HCT116 (cell line): ENCODE measurements at places on chromosomes 6 and 20. TPM values are rescaled to one million over a fixed set of nuclear protein-coding genes. Genes with fewer than 3 reads are reported as not detected.

- no peak overlapping the region for H3K27ac ChIP-seq
- no peaks in the 10 kb centered on the region for H3K27me3 ChIP-seq
- no peaks in the 10 kb centered on the region; the same call in 1 of the 2 replicates for H3K4me1 ChIP-seq
- H3K36me3 ChIP-seq, result no peaks in the 10 kb centered on the region
- DNase-seq, result no peak
- no peak overlapping the region for H3K4me3 ChIP-seq
Measured at GRCh38 chr6:22363714-22364239, 66.9 kb upstream of the PRL start.

The PPP1R14C gene
- 7.8 TPM for total RNA-seq

The HEY2 gene
- total RNA-seq, result not detected

DNA sequence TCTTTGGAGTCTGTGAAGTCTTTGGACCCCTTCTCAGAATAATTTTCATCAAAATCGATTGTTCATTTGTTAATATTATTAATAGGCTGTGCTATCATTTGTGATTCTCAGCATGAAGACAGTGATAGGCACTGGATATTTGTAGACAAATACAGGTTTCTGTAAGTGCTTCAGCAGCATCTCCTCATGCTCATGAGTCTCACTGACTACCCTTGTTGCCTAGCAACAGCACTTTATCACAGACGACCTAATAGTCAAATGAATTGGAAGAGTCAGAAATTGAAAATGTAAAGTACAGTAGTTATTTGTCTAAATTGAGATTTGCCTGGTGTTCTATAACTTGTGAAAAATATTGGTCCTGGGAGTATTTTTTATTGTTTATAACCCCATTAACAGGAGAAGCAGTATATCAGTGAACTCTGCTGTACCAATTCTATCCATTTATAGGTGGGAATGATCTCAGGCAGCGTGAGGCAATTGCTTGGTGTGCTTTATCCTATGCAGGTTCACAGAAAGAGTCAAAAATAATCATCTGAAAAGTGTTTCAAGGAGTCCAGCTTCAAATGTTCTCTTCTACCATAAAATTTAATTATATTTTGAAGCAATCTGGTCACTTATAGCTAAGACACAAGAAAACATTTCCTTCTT is 684.6 kb downstream of the RFPL4B start:
- no peaks in the 10 kb centered on the region for H3K27me3 ChIP-seq
- no peak overlapping the region for H3K4me3 ChIP-seq

The AIF1 gene
- not detected for total RNA-seq

DNA sequence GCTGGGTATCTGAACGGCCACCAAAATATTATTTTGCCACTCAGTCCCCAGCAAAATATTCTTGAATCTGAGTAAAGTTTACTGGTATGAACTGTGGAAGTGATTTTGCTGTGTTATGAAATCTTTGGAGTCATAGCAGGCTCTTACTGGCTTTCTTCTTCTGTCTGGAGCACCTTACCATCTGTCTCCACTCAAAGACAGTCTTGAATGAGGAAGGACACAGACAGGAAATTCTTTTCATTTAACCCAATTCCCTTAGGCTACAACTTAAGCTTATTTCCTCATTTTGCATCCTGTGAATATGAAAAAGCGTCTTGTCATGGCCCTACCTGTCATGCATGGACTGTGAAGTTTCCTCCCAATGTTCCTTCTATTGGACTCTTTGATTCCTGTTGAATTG is 24.7 kb downstream of the FNDC1 start:
- no peak for DNase-seq
- no peak overlapping the region for H3K27ac ChIP-seq
- H3K4me3 ChIP-seq, result no peak overlapping the region
- no peaks in the 10 kb centered on the region for H3K4me1 ChIP-seq
- no peaks in the 10 kb centered on the region for H3K36me3 ChIP-seq

GRCh38 chr6:123091091-123091895 is 95.3 kb downstream of the CLVS2 start:
- H3K36me3 ChIP-seq, result no peaks in the 10 kb centered on the region
- H3K4me1 ChIP-seq, result no peaks in the 10 kb centered on the region
- H3K27me3 ChIP-seq, result 0 out of 2 replicates have a peak, but pooled peaks cover 10% of the 10 kb centered on the region
- DNase-seq, result no peak
- no peak overlapping the region for H3K27ac ChIP-seq

The CD83 gene
- total RNA-seq, result 6.0 TPM
